Left lung (tissue), 14 donors: ENCODE measurements at places on chromosomes 2 and 18. TPM values are rescaled to one million over a fixed set of nuclear protein-coding genes. Genes with fewer than 3 reads are reported as not detected.

Gene DCC
- 2.3 TPM for polyA plus RNA-seq

Gene EVX2
- polyA plus RNA-seq = not detected

Gene ACVR1C
- polyA plus RNA-seq = 0.35 TPM

DNA sequence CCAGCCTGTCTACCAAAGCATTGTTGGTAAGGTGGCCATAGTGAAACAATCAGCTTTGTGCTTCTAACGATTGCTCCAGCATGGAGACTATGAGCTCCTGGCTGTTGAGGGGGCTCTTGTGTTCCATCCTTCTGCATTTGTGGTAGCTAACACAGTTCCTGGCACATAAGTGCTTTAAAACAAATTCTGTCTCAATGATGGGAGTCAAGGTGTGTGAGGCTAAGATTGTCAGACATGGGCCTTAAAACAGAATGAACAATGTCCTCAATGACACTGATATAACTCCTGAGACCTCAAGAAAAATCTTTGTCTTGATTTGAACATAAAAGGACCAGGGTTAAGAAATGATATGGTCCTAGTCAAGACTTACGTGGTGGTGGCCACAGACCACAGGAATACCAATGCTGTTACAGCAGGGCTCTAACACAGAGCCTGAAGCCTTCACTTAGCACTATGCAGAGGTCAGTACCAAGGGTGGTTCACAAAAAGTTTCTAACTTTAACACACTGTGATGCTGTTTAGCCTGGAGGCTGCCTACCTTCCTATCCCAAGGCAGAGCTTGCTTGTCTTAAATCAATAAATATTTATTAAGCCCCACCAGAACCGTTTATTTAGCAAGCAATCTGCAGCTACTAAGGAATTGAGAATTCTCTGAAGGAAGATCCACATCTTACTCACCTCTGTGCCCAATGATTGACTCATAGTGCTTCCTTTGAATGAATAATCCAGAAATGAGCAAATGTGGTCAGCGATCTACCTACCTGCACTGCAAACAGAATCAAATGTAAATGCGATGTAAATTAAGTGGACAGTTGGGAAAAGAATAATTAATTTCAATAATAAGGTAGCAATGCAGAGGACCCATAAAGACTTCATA is 35.1 kb downstream of the EVA1A start:
- no peaks in the 10 kb centered on the region for H3K36me3 ChIP-seq
- H3K4me1 ChIP-seq = no peaks in the 10 kb centered on the region
- DNase-seq = no peak
- no peak overlapping the region for H3K27ac ChIP-seq

Gene PIEZO2
- 252 TPM for polyA plus RNA-seq

GRCh38 chr2:50746526-50746925 is 285.4 kb downstream of the NRXN1 start:
- no peak overlapping the region for H3K27ac ChIP-seq
- H3K4me3 ChIP-seq = no peak overlapping the region
- no peaks in the 10 kb centered on the region for H3K4me1 ChIP-seq
